ENCODE measurements at places on chromosomes 11 and 22. TPM values are rescaled to one million over a fixed set of nuclear protein-coding genes. Genes with fewer than 3 reads are reported as not detected.
A peak's percentile ranks its signal among the peaks of the same experiment; 100 is the strongest.

GRCh38 chr11:72821920-72822799 is 7.9 kb downstream of the ATG16L2 start:
- DNase-seq, result peak; percentile 88

The FAM181B gene
- not detected for total RNA-seq

DNA sequence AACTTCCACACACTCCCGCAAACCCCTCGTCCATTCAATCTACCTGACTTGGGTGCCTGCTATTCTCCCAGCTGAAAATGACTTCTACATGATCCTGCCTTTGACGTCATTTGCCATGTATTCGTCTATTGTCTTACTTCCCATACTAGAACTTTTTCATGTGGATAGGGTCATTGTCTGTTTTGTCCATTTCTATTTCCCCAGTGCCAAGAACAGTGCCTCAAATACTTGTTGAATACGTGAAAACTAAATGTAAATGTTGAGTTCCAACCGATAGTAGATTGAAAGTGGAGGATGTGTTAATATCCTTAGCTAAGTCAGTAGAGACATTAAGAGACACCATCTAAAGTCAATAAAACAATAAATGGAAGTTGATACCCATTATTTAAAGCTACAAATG is 935 bp downstream of the TRIM68 start:
- DNase-seq, result no peak

The CRYAB gene
- not detected for total RNA-seq

DNA sequence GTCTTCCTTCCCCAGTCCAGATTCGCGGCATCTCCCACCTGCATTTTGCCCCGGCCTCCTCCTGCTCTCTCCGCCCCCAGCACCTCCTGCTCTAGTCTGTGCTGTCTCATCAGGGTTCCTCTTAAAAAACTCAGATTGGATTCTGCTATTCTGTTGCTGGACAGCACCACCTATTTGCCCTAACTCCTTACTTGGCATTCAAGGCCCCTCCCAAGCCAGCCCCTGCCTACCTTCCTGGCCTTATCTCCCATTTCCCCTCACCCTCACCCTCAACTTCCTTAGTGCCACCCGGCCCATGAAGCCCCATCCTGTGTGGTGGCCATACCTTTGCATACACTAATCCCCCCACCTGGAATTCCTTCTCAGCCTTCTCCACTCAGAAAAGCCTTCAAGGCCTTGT is 59.9 kb upstream of the PRDM11 start:
- no peak for DNase-seq

DNA sequence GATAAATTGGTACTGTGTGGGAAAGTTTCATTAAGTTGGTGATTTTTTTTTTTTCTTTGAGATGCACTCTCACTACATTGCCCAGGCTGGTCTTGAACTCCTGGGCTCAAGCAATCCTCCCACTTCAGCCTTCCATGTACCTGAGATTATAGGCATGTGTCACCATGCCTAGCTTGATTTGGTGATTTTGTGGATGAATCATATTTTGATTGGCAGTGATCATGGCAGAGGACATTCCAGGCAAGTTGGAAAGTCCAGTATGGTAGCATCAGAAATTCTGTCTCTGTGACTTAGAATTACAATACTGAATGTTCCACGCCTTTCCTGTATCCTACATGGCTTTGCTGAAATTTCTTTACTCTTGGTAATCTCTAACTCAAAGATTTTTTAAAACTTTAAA is 49.4 kb downstream of the HORMAD2 start:
- no peak for DNase-seq

The FIBIN gene
- not detected for total RNA-seq
